ENCODE measurements at places on chromosomes 2 and 18.

- no peak for DNase-seq
Observed at GRCh38 chr18:39435209-39435608, 1869.6 kb upstream of the CELF4 start.

DNA sequence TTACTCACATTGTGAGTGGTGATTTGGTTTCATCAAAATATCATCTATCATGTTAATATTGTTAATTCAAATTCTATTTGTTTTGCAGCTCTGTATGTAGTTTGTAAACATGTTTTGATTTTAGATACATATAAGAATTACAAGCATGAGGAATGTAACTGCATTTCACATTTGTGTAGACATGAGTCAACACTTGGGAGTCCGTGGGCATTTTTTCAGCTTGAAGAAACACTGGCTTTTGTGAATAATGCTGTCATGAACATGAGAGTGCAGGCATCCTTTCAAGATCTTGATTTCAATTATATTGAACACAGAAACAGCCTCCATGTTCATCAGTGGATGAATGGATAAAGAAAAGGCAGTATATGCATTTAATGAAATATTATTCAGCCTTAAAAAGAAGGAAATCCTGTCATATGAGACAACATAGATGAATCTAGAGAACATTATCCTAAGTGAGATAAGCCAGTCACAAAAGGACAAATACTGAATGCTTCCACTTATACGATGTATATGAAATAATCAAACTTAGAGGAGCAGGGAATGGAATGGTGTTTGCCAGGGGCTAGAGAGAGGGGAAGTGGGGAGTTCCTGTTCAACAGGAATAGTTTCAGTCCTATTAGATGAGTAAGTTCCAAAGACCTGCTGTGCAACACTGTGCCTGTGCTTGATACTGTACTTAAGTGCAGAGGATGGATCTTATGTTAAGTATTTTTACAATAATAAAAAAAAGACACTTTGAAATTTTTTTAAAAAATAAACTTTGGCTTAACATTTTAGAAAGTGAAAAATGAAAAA is 194.9 kb downstream of the LRATD1 start:
- no peak for DNase-seq

GRCh38 chr18:5979971-5980457 is 84.7 kb upstream of the TMEM200C start:
- DNase-seq, result no peak

DNA sequence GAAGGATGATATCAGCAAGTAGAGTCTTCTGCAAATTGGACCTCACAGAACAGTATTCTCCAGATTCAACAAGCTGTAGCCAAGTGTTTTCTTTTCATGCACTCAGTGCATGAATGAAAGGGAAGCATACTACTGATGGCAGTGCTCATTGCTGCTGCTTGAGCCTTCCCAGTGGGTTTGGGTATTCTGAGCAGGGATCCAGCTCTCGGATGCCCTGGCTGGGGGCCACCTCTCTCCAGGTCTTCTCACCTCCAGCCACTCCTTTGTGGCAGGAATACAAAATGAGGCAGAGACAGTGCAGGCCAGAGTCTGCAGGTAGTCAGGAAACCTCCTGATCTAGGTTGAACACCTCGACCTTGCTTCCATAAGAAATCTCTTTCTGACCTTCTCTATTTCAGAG is 390.4 kb upstream of the CELF4 start:
- no peak for DNase-seq

DNA sequence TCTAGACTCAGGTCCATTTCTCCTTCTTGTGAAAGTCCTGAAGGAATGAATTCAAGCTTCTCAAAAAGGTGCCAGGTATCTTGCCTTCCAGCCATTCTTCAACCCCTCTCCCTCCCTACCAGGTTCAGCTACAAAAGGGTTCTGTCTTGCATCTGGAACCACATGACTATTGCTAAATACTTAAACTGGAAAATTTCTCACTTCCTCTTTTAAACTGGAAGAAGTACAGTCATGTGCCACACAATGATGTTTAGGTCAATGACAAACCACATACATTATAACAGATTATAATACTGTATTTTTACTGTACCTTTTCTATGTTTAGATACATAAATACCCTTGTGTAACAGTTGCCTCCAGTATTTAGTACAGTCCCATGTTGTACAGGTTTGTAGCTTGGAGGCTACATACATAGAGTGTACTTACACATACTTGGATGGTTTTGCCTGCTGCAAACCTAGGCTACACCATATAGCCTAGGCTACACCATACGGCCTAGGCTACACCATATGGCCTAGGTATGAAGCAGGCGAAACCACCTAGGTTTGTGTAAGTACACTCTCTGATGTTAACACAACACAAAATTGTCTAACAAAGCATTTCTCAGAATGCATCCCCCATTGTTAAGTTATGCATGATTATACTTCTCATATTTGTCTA is 142.0 kb upstream of the DNMT3A start:
- no peak for DNase-seq

- no peak for DNase-seq
Observed at GRCh38 chr18:9001209-9001608, 101.3 kb upstream of the NDUFV2 start.

DNA sequence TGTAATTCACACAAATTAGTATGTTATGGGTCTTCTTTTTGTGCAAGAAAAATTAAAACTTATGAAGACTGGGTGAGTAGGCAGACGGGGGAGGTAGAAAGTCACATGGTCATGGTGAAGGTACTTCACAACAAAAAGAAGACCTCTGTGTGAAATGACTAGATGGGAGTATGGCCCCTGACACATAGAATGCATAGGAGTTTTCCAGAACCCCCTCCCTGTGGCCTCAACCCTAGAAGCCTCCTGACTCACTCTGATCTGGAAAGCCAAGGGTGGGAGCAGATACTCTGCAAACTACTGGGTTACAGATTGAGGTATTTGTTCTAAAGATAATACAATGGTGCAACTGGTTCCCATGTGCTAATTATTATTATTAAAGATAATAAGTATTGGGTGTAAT is 23.2 kb downstream of the SATB2 start:
- no peak for DNase-seq
